Activated CD4-positive, alpha-beta T cell treated with anti-CD3 and anti-CD28 coated beads, Interleukin-2, amount 50 U/mL, for 16 hours (primary cell): ENCODE measurements at places on chromosomes 16 and 17.

- no peak for DNase-seq
Measured at GRCh38 chr16:88022076-88023042, 71.1 kb downstream of the BANP start.

DNA sequence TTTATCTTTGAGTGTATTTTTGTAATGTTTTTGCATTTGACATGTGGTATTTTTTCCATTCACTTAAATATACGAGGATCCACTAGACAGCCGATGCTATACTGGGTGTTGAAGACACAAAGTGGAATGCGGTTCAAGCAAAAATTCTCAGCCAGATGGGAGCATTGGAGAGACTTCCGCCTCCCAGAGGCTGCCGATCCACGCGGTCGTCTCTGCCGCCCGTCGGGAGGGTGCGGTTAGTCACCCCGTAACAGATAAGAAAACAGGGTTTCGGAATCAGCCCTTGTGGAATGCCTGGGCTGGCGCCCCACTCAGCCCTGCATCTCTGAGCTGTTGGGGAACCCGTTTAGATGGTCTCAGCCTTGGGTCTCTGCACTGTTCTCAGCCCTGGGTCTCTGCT, 7.3 kb downstream of the GSE1 start:
- no peak for DNase-seq

DNA sequence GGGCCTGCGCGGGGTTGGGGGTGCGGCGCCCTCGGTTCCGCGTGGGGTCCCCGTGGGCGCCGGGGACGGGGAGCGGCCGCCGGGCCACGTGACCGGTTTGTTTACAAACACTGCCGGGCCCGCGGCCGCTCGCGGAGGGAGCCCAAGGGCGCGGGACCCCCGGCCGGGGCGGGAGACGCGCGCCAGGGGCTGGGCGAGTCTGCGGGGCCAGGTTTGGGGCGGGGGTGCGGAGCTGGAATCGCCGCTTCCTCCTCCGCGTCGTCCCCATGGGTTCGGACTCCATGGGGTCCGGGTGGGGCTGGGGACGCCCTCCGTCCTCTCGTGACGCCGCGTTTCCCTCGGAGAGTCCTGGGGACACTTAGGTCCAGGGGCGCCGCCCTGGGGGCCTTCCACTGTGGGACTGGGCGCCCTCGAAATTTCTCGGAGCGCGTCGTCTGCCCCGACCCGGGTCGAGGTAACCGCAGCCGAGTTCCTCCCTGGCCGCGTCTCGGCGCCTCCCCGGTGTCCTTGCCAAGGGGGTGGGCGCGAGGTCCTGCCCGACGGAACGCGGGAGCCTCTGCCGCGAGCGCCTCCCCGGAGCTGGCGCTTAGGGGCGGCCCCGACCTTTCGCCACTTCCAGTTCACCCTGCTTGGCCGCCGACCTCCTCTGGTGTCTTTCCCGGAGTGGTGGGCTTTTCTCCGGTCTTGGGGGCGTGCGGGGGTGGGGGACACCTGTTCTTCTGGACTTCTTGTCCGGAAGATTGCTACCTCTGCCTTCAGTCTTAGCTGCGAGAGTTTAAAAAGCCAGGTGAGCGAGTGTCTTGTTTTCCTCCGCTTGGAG, 684 bp downstream of the YPEL2 start:
- no peak for DNase-seq

- DNase-seq: no peak
Measured at GRCh38 chr17:81406117-81406953, 11.1 kb downstream of the BAHCC1 start.

- DNase-seq: no peak
Measured at GRCh38 chr17:76529224-76530094, 8.1 kb downstream of the CYGB start.

GRCh38 chr17:82402865-82403264, 15.3 kb upstream of the HEXD start:
- DNase-seq: no peak

- DNase-seq: no peak
Measured at GRCh38 chr16:58847902-58848661, 114.0 kb upstream of the GOT2 start.

- DNase-seq: peak; percentile 47
Measured at GRCh38 chr17:59839651-59840328, 53.0 kb downstream of the TUBD1 start.

- no peak for DNase-seq
Measured at GRCh38 chr17:34451313-34451712, 88.3 kb upstream of the CCL1 start.

DNA sequence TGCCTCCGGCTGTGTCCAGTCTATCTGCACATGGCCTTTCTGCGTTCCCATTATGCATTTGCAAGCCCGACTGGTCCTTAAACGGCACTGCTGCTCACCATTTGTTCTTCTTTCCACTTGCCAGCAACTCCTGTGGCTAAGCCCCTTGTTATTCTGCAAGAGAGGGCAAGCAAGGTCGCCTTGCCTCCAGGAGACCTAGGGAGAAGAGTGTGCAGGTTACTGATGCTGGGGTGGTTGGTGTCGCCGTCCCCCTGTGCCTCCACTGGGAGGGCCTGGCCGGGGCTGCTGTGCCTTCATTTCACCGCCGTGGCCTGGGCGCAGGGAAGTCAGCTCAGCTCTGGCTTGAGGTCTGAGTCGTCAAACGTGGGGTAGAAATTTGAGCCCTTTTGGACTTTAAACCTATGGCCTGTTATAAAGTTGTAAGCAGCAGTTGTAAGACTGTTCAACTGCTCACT, 12.7 kb downstream of the SLC6A4 start:
- DNase-seq: no peak

DNA sequence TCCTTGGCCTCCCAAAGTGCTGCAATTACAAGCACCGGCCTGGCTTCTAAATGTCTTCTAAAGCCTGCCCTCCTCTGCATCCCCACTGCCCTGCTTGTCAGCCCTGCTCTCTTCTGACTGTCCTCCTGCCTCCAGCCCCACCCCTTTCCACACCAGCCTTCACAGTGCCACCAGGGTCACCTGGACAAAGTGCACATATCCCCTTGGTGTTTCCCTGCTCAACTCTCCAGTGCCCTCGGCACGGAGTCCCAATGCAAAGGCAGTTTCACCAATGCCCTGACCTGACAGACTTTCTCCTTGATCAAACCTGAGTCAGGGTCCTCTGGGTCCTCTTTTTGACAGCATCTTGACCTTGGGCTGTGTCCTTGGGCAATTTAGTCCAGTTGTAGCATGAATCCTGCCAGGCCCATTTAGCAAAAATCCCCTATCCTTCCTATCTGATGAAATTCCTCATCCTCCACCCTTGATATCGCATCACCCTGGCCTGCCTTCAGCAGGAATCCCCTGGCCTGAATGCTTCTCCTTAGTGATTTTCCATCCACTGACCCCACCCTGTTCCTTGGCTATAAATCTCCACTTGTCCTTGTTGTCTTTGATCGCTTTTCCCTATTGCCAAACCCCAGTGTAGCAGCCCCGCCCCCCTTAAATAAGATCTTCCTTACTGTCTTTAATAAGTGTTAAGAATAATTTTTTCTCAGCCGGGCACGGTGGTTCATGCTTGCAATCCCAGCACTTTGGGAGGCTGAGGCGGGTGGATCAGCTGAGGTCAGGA, 42.7 kb upstream of the ETV4 start:
- DNase-seq: no peak

GRCh38 chr17:81366648-81367047, 28.6 kb upstream of the BAHCC1 start:
- DNase-seq: no peak

- no peak for DNase-seq
Measured at GRCh38 chr17:1216217-1217088, 36.7 kb upstream of the ABR start.

- DNase-seq: no peak
Measured at GRCh38 chr16:27729516-27730304, 179.8 kb downstream of the KATNIP start.

- no peak for DNase-seq
Measured at GRCh38 chr17:17395246-17395802, 81.5 kb upstream of the MED9 start.

GRCh38 chr16:57185446-57185944, 344 bp downstream of the PSME3IP1 start:
- DNase-seq: peak; percentile 27
